ENCODE measurements at places on chromosomes 12 and 14. TPM values are rescaled to one million over a fixed set of nuclear protein-coding genes. Genes with fewer than 3 reads are reported as not detected.

DNA sequence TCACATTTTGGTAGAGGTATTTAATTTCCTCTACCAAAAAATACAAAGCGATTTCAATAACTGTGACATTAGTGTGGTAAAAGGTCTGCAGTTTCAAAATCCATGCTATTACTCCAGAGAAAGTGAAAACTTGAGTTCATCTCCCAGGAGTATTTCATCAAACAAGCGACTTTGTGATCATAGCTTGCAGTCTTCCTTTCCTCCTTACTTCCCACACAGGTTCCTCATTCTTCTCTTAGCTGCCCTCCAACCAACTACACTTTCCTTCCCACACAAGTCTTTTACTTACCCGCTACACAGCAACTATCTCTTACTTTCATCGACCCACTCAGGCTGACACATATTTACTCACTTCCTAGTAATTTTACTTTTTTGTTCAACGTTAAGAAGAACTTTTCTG, 413.4 kb upstream of the USP15 start:
- DNase-seq = no peak

DNA sequence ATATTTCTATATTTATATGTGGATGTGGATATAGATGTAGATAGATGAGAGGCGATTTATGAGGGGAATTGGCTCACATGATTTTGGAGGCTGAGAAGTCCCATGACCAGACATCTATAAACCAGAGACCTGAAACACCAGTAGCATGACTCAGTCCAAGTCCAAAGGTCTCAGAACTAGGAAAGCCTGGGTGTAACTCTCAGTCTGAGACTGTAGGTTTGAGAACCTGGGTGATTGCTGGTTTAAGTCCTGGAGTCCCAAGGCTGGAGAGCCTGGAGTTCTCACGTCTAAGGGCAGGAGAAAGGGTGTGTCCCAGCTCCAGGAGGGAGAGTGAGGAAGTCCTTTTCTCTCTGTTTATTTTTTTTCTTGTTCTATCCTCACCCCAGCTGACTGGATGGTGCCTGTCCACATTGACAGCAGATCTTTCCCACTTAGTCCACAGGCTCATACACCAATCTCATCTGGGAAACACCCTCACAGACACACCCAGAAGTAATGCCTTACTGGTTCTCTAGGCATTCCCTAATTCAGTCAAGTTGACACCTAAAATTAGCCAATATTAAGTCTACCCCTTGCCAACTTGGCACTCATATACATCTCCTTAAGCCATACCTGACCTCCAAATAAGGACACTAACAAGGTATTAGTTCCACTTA, 45.4 kb downstream of the EMP1 start:
- DNase-seq = no peak

- no peak for DNase-seq
Observed at GRCh38 chr12:107131832-107132616, 38.7 kb upstream of the CRY1 start.

Gene KRT83
- not detected for total RNA-seq

- DNase-seq = no peak
Observed at GRCh38 chr12:99137124-99137855, 492.2 kb downstream of the APAF1 start.

Gene MMP19
- 1.5 TPM for total RNA-seq

DNA sequence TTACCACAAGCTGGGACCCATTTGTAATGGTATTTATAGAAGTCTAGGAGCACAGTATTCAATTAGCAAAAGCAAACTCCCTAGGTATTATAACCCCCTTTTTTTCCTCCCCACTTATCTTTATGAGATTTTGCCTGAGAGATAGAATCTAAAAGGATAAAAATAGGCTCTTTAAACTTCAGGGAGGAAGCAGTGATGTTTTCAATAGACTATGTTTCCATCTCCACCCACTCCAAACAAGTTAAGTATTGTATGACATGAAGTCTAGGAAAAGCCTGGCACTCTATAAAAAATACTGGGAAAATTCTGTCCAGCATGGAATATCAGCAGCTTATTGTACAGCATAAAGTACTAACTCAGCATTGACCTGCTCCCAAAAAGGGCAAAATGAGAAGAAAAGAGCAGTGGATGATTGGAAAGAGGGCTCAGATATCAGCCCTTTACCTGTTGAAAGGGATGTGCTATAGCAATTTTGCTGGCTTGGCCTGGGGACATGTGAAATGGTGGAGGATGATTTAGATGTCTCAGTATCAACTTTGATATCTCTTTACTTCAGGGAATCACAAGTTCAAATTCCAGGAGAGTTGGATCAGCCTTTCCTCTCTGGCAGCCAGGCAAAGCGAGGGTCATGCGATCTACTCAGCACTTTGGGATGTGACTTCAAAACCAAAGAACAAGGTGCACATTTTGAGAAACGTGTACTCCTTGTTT, 72.4 kb downstream of the IGF1 start:
- DNase-seq = peak; percentile 26

DNA sequence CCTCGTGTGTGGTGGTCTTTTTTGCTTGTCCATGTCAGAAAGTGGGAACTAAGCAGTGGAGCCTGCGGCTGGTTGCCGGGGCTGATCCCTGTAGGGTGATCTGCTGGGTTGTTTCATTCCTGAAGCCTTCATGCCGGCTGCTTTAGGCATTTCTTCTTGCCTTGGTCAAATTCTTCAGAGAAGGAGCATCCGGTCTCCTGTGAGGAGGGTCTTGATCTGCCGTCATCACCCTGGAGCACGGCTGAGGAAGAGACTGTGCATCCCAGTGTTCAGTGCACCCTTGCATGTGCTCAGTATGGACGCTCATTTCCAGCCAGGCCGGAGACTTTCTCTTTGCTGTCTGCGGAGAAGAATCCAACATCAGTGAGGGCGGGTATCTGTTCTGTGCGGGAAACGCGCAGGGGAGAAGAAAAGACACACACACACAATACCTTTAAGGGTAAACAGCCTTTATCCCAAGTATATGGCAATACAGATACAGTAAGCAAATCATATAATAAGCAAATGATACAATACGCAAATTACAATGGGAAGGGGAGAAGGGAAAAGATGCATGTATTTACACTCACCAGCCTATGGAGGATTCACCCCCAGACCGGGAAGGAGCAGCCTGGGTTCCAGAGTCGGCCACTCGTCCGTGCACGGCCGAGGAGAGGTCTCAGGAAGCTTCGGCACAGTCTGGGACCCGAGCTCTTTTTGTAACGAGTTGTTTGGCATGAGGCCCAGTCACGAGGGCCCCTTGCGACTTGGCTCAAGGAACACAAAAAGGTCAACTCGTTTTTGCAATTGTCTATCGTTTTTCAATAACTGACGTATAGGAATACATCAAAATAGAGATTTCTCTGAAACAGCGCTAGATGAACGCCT, 1366.8 kb upstream of the TMEM132C start:
- no peak for DNase-seq

- no peak for DNase-seq
Observed at GRCh38 chr12:31317471-31318395, 8.2 kb downstream of the SINHCAF start.

DNA sequence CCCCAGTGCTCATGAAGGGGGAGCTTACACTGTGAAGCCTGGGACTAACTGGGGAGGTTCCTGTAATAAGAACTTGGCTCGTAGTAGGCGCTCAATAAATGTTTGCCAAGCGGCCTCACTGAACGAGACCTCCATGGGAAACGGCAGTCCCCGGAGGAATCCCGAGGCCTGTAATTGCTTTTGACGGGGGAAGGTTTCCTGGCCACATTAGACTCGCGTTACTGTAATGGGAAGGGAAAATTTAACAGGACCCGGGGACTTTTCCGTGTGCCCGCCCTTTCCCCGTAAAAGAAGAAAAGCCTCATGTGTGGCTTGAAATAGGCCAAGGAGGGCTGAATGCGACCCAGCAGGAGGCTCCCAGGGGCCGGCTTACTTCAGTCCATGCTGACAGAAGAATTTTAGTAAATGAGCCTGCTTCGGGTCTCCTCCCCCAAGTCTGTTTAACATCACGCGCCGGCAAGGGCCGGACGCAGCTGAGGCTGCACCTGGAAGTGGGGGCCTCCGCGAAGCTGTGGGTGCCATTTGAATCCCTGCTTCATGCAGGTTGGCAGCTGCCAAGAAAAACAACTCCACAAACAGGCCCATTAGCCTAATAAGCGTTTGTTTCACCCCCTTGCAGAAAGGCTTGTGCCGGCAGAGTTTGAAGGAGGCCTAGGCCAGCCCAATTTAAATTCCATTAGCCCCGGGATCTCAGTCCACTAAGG, 39.8 kb upstream of the PWP1 start:
- DNase-seq = no peak

DNA sequence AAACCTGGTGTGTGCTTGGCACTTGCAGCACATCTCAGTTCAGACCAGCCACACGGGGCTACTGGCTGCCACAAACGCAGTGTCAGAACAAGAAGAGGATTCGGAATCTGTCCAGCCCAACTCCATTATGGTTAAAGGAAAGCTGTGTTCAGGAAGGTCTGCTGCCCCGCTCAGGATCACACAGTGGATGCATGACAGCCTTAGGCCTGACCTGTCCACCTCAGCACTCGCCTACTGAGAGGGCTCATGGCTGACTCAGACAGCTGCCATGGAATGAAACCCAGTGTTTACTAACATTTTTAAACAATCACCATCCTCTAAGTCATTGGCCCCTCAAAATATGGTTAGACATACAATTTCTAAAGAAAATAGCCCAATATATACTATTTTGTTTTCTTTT, 5.6 kb upstream of the NIN start:
- DNase-seq = no peak

- no peak for DNase-seq
Observed at GRCh38 chr12:16076557-16076956, 165.4 kb downstream of the DERA start.

GRCh38 chr12:49961993-49962764, 507 bp downstream of the AQP5 start:
- DNase-seq = no peak

Gene DDN
- total RNA-seq = 485 TPM

Gene SLC24A4
- total RNA-seq = 0.34 TPM

Gene KLRF1
- total RNA-seq = 0.49 TPM

DNA sequence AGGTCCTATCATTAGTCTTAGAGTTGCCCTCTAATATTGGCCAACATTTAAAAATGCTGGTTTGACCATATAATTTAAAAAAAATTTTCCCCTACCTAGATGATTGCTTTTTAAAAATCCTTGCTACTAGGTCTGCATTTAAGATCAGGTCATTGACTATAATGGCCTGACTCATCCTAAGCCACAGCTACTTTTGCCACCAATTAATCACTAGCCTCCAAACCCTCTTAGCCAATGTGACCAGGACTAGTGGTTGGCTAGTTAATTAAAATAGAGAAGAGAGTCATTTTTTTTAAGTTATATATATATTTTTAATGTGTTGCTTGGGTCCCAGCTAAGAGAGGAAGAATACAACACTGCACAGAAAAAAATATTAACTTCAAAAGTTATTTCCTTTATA, 57.5 kb downstream of the SOS2 start:
- no peak for DNase-seq

GRCh38 chr14:90405755-90406154, 8.9 kb downstream of the CALM1 start:
- no peak for DNase-seq

DNA sequence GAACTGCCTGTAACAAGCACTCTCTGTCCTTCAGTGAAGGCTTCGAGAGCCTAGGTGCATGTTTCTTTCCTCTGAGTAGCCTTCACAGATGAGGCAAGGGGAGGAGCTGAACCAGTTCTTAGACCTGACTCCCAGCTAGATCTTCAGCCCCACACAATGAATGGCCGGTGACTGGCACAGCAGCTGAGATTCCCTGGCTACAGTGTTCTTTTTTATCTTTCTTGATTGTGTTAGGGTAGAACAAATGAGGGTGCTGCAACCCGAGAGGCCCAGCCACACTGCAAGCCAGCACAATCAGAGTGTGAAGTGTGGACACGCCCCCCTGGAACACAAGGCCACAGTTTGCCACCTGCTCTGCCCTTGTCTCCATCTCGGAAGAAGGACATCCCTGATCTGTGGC, 19.1 kb upstream of the COL2A1 start:
- no peak for DNase-seq

- DNase-seq = no peak
Observed at GRCh38 chr12:53703756-53704155, 23.5 kb downstream of the CALCOCO1 start.

GRCh38 chr12:12191008-12191407, 75.8 kb downstream of the LRP6 start:
- no peak for DNase-seq

- no peak for DNase-seq
Observed at GRCh38 chr12:118345355-118345754, 27.4 kb downstream of the TAOK3 start.

- peak; percentile 54 for DNase-seq
Observed at GRCh38 chr14:104879983-104880565, 15.0 kb downstream of the CEP170B start.

GRCh38 chr12:4579305-4580102, 17.5 kb downstream of the DYRK4 start:
- no peak for DNase-seq

GRCh38 chr14:91387169-91387835, 30.3 kb downstream of the CCDC88C start:
- no peak for DNase-seq

- DNase-seq = no peak
Observed at GRCh38 chr14:35337269-35338255, 45.4 kb downstream of the PSMA6 start.

Gene SALL2
- total RNA-seq = 3.8 TPM

- DNase-seq = no peak
Observed at GRCh38 chr12:96271469-96272199, 77.5 kb downstream of the ELK3 start.

DNA sequence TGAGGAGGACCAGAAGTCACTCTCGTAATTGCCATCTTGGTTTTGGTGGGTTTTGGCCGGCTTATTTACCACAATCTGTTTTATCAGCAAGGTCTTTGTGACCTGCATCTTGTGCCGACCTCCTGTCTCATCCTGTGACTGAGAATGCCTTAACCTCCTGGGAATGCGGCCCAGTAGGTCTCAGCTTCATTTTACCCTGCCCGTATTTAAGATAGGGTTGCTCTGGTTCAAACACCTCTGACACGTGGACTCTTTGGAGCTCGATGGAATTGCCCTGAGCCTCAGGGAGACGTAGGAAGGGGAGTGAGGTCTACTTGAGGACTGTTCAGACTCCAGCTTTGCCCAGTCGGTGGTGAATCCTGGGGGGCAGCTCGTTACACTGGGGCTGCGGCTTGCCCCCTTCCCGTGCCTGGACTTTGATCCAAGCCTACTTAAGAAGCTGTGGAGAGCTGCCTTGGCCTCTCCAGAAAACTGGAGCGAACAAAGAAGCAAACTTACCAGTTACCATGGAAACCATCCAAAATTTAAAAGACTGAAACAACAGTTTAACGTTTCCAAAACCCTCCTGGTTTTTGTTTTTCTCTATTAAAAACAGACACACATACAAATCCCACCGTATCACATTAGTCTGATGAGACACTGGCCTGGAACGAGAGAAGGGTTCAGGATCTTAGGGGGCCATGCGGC, 28.0 kb downstream of the CALM1 start:
- no peak for DNase-seq

- DNase-seq = peak; percentile 26
Observed at GRCh38 chr12:25151476-25151875, 43.5 kb downstream of the DNAI7 start.

DNA sequence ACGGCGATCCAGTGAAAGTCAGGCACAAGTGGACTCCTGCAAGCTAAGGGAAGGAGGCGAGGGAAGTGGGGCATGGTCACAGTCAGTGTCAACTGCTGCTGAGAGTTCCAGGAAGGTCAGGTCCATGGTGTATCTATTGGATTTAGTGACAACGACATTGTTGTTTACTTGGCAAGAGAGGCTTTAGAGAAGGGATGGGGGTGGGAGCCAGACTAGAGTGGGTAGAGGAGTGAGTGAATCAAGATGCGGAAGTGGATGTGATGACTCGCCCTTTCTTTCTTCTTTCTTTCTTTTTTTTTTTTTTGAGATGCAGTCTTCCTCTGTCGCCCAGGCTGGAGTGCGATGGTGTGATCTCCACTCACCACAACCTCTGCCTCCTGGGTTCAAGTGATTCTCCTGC, 12.5 kb downstream of the P2RX7 start:
- no peak for DNase-seq

Data from psoas muscle (tissue), 8 donors.